ENCODE measurements at places on chromosomes 3 and 15.

DNA sequence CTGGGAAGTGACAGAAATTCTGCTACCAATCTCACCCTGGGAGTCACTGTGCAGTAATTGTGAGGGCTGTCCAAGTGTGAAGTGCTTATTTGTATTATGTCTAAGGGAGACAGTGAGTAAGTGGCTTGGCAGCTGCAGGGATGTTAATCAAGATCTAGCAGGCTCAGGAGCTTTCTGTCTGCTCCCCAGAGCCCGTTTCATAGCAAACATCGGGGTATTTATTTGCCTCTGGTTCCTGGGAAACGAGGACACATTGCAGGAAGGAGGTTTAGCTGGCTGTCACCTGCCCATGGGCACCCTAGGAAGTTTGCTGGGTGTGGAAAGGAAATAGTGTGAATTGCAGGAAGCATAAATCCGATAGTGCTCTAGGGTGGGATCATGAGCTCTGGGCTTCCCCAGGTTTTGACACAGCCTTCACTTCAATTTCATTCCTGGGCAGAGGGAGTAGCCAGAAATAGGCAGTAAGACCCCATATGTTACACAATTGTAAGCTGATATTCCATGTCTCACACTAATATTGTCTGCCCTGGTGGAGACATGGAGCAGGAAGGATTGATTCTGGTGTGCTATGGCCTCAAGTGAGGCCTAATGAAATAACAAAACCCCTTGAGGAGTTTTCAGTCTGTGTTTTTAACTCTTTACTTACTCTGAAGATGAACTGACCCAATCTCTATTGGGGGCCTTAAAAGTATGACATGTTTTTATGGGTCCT lies 74.1 kb upstream of the MITF start:
- DNase-seq: no peak

DNA sequence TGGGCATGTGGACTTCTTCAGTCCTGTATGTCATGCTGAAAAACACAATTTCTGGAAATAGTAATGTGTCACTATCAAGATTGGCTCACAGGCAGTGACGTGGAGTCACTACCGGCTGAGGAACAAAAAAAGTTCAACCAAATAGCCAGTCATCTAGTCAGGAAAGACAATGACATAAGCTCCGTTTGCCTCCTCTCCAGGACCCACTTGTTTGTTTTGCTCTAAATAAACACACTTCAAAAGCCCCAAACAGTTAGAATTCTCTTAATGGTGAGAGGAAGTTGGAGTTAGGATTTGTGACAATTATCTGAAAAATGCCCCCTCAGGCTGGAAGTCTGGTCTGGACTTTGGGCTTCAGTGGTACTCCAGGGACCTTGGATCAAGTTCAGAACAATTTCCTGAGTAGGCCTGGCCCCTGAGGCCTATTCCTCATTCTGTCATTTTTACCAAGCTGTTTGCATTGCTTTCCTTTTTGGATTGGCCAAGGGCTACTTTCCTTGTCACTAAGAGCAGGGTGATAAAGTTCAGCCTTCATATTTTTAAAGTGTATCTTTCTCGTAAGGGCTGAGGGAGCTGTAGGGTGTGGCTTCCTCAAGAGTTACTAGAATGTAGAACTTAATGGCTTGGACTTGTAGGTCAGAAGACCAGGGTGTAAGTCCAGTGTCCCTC lies 98.9 kb downstream of the EOMES start:
- DNase-seq: no peak

- no peak for DNase-seq
Observed at GRCh38 chr15:85607842-85608241, 186.9 kb downstream of the KLHL25 start.

DNA sequence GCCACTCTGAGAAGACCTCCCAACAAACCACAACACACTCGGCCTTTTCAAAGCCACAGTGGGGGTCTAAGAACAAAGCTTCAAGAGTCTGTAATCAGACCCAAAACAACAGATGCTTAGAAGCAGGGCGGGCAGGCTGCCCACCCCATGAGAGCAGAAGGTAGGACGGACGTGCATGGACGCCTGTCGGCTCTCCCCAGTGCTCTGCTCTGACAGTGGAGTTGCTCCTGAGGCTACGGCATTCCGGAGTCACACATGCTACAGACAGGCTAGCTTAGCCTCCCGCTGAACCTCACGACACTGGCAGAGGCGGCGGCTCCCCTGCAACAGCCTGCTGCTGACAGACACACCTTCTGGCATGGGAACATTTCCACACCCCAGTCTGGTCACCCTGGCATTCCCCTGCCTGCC lies 33.5 kb downstream of the SLCO2A1 start:
- DNase-seq: no peak

DNA sequence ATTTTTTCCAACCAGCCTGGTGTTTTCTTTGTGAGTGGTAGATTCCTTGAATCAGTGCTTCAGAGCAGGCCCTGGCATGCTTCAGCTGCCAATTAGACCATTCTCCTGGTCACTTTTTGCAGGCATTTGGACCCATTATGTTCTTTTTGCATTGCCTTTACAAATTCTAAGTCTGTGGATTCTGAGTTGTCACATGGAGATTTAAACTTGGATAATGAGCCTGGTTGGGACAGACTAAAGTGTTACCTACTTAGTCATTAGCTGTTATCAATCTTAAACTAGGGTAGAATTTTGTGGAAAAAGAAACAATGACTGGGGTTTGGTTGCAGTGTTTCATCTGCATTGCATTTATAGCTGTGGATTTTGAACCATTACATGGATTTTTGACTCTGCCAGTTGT lies 40.6 kb downstream of the ARHGEF26 start:
- no peak for DNase-seq

DNA sequence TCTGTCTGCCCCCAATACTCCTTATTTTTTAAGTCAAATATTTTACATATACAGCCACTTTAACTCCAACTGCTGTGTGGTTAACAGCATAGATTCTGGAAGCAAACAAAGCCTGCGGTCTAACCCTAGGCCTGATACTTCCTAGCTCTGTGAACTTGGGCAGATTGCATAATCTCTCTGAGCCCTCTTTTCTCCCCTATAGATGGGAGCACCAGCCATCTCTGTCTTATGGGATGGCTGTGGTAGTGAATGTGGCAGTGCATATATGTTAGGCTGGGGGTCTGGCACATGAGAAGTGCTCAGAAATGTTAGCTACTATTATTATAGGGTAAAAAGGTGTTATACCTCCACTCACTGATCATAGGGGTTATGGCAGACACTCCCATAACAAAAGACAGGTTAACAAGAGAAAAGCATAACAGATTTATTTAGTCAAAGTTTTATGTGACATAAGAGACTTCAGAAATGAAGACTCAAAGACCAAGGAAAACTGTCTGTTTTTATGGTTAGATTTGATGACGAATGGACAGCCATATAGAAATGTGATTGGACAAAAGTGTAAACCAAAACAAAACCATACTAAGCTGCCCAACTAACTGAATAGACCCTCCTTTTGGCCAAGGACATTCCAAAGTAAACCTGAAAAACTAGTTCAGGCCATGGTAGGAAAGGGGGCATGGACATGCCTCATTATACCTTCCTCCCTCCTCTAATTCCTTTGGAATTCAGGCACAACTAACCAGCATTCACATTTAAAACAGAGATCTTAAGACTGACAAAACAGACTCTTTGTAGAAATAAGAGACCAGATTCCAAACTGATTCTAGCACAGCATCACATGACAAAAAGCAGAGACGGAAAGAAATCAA lies 53.9 kb upstream of the DAZL start:
- DNase-seq: no peak

- no peak for DNase-seq
Observed at GRCh38 chr15:25738171-25738965, 124.8 kb downstream of the ATP10A start.

GRCh38 chr3:52606373-52607085 lies 70.1 kb downstream of the UQCC5 start:
- no peak for DNase-seq

- DNase-seq: no peak
Observed at GRCh38 chr3:135169651-135170050, 374.6 kb downstream of the EPHB1 start.

- DNase-seq: no peak
Observed at GRCh38 chr3:161343540-161343939, 27.8 kb downstream of the SPTSSB start.

- DNase-seq: no peak
Observed at GRCh38 chr3:136862617-136863322, 762 bp downstream of the NCK1 start.

- no peak for DNase-seq
Observed at GRCh38 chr3:188904670-188905069, 267.1 kb upstream of the TPRG1 start.

- no peak for DNase-seq
Observed at GRCh38 chr3:151770956-151771355, 37.2 kb downstream of the AADACL2 start.

DNA sequence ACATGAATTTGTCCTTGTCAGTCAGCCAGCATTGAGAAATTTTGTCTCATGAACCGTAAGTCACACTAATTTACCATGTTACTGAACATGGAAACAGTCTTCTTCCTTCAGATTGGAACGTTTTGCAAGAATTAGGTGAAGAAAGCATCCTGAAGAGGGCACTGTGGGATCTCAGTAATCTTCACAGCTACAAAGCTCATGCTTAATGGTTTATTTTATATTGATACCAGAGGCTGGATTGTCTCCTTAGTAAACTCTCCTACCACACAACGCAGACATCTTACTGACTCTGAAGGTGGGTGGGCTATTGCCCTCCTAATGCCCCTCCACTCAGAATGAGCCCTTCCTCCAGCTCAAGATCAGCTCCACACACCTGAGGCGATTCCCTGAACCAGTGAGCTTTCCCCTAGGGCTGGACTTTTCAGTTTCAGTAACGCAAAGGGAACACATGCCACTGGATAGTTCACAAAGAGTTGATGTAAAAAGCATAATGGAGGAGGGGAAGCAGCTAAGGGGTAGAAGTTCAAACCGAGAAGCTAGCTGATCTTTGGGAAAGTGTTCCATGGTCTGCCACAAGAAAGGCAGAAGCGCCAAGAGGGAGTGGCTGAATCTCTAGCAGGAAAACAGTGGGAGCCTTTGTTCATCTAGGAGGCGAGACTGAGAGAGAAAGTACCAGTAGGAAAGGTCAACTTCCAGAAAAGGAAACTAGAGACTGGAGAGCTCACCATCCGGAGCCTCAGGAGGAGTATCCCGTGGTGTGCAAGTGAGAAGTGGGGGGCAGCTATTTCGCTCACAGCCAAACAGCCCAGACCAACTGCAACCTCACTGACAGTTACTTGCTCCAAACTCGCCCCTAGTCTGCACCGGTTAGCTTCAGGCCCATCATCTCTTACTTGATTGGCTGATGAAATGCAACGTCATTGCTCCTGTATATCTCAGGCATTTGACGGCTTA lies at the start of gene SLC9C1:
Gene SLC9C1, minus strand, starts transcription at position 849 of the 954 bp plus-strand sequence. CDS start 7,425 bp downstream, outside the sequence.
- no peak for DNase-seq

GRCh38 chr3:107382631-107383030 lies 5.4 kb downstream of the CCDC54 start:
- DNase-seq: no peak

DNA sequence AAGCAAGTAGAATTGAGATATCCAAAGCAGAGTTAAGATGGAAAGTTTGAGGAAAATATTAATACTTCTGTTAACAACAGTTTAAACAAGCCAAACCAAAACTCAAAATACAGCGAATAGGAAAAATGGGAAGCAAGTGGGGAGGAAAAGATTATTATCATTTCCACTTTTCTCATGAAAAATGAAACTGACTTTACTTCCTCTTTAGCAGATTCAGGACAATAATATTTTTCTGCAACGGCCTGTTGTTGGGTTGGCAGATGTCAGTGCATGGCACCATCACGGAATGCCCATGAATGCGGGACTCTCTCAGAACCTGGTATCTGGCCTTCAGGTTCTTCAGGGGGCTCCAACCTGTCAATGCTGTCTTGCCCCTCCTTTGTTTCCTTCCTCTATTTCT lies 11.1 kb downstream of the ANKUB1 start:
- no peak for DNase-seq

GRCh38 chr3:12265508-12265907 lies 23.4 kb upstream of the PPARG start:
- DNase-seq: no peak

GRCh38 chr15:39649757-39650156 lies 68.9 kb downstream of the THBS1 start:
- no peak for DNase-seq

DNA sequence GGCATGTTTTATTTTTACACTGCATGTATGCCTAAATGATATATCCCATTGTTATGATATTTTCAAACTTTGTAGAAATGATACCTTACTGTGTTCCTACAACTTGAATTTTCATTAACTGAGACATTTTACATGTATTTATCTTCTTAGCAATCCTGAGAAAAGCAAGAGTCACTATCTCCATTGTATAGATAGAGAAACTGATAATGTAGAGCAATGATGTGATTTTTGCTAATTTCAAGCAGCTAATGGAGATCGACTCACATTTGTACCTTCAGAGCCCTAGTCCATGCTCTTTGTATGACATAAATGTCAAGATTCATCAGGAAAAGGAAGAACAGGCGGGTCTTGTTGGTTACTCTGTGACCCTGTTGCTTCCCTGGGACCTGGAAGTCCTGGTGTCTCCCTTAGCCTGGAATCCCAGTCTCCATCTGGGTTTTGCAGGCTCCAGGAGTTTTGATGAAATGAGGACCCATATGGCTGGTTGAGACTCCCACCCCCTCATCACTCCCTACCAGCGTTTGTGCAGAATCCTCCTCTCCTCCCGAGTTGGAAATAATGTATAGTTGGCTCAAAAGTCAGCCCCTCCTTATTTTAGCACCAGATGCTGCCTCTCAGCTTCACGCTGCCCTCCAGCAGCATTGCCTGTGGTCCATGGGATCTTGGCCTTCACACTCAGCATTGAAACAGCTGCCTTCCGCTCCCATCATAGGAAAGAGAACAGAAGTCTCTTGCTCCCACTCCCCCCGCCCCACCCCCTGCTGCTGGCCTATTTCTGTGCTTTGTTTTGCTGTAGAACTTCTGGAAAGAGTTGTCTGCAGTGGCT lies 67.1 kb downstream of the APBA2 start:
- no peak for DNase-seq

- DNase-seq: no peak
Observed at GRCh38 chr3:15387171-15387581, 40.2 kb downstream of the METTL6 start.

- no peak for DNase-seq
Observed at GRCh38 chr3:17672506-17672905, 69.9 kb downstream of the TBC1D5 start.

GRCh38 chr3:24683633-24684384 lies 189.2 kb upstream of the THRB start:
- no peak for DNase-seq

DNA sequence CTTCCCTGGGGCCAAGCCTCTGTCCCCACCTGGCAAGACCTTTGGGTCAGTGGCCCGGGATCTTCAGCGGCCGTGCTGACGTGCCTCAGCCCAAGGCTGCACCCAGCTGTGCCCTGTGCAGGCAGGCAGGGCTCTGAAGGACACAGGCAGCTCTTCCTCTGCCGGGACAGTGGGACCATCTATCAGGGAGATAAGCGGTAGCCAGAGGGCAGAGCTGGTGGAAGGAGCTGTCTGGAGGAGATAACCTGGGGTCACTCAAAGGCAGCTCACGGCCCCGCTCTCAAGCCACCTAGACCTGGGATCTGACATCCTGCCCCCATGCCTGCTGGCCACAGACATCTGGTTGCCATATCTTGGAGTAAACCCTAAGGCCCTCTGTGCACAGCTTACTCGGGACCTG lies 27.3 kb downstream of the DUSP7 start:
- no peak for DNase-seq
